ENCODE measurements at places on chromosomes 12 and 14.

GRCh38 chr14:34853041-34853440, 22.1 kb downstream of the BAZ1A start:
- DNase-seq, result no peak

- DNase-seq, result no peak
These were observed 106.4 kb downstream of the SLC8A3 start for GRCh38 chr14:70082394-70082793.

DNA sequence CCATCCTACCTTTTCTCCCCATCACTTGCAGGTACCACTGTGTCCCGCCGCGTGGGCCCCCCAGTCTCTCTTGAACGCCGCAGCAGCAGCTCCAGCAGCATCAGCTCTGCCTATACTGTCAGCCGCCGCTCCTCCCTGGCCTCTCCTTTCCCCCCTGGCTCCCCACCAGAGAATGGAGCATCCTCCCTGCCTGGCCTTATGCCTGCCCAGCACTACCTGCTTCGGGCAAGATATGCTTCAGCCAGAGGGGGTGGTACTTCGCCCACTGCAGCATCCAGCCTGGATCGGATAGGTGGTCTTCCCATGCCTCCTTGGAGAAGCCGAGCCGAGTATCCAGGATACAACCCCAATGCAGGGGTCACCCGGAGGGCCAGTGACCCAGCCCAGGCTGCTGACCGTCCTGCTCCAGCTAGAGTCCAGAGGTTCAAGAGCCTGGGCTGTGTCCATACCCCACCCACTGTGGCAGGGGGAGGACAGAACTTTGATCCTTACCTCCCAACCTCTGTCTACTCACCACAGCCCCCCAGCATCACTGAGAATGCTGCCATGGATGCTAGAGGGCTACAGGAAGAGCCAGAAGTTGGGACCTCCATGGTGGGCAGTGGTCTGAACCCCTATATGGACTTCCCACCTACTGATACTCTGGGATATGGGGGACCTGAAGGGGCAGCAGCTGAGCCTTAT, 9.2 kb downstream of the ARHGAP9 start:
- no peak for DNase-seq

- DNase-seq, result peak; percentile 61
These were observed at the start of gene NOVA1 for GRCh38 chr14:26597589-26598080. NOVA1 (minus strand) TSS chr14:26598033; CDS start chr14:26597436, 597 bp downstream.

GRCh38 chr12:1205512-1206060, 214.6 kb downstream of the ERC1 start:
- no peak for DNase-seq

DNA sequence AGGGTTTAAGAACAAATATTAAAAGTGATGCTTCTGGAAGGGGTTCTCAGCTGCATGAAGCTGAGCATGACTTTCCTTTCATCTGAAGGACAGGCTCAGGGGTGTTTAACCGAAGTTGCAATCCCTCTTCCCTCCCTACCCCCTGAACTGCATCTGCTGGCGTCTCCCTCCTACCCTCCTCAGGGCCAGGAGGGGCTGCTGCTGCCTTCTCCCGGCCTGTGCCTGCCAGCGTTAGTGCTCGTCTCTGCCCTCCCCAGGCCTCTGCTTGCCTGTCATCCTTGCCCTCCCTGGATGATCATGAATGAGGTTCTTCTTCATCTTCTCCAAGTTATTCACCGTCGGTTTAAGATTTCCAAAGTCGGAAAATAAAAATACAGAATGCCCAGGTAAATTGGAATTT, 12.2 kb downstream of the SMOC1 start:
- DNase-seq, result no peak

DNA sequence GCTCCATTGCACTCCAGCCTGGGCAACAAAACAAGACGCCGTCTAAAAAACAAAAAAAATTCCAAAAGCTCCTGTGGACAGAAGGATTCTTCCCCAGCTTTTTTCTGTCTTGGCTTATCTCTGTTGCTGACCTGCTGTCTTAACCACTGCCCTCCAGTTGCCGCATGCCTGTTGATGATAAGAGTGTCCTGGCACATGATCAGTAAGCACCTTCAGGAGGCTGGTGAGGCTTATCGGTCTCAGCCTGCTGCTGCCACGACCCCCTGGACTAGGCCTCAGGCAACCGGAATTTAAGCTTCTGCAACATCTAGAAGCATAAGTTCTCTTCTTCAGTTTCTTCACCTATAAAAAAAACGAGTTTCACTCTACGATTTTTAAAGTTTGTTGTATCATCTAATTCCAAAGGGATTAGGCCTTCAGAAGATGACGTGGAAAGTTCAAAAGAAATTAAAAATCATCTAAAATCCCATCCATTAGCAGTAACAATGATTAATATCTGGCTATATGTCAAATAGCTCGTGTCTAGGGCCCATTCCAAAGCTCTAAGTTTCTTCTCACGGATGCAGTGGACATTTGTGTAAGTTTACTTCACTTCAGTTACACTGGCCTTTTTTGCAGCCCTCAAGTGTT, 46.4 kb downstream of the RESF1 start:
- DNase-seq, result no peak

GRCh38 chr14:101480022-101480746, 81.1 kb upstream of the DIO3 start:
- DNase-seq, result no peak

DNA sequence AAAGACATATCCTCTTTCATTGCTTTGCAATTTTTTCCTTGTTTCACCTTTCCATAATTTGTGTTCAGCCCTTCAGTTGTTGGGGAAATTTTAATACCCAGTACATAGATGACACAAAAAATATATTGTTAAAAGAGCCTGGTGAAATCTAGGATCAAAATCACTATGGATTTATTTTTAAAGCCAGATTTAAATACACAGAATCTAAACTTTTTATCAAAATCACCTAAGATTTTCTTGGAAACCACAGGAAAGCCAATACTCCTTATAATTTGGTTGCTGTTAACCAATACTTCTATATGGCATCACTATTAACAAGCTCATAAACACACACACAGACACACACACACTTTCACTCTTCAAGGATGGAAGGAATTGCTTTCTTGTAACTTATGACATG, at the start of gene TAS2R20:
Gene TAS2R20, minus strand, starts transcription at position 101 of the 400 bp plus-strand sequence. CDS start 429 bp downstream, outside the sequence.
- DNase-seq, result no peak

- DNase-seq, result no peak
These were observed 437.3 kb downstream of the MED13L start for GRCh38 chr12:115840159-115840558.

DNA sequence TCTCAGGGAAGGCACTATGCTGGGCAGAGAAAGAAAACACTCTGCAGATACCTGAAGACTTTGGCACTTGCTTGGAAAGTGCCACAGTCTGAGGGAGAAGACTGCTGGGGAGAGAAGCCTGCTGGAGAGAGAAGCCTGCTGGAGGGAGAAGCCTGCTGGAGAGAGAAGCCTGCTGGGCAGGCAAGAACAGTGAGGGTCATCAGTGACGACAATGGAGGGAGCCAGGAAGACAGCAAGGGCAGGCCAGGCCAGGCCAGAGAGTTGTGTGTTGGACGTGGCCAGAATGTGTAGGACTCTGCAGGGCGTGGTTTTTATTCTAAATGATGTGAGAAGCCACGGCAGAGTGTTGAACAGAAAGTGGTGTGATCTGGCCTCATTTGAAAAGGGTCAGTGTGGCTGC, 185.3 kb upstream of the ABCD2 start:
- DNase-seq, result no peak

GRCh38 chr12:103462675-103463074, 33.1 kb downstream of the C12orf42 start:
- no peak for DNase-seq

GRCh38 chr12:46470036-46470627, 97.6 kb upstream of the SLC38A2 start:
- no peak for DNase-seq

DNA sequence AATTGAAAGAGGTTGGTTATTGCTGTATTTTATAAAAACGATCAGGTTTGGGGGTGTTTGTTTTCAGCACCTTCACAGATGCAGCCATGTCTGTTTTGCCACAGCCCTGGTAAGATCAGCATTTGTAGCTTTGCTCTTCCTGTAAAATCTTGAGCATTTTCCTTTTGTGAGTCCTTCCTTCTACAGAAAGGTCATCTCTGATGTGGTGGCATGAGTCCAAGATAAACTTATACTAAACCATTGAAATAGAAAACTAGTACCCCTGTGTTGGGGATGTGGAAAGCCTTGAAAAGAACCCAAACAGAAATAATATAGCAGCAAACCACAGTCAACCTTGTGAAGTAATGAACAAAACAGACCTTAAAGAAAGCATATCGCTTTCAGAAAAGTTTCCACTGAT, 85.5 kb downstream of the TGFB3 start:
- DNase-seq, result no peak

- no peak for DNase-seq
These were observed 62.0 kb downstream of the NDUFA12 start for GRCh38 chr12:94941440-94941862.

DNA sequence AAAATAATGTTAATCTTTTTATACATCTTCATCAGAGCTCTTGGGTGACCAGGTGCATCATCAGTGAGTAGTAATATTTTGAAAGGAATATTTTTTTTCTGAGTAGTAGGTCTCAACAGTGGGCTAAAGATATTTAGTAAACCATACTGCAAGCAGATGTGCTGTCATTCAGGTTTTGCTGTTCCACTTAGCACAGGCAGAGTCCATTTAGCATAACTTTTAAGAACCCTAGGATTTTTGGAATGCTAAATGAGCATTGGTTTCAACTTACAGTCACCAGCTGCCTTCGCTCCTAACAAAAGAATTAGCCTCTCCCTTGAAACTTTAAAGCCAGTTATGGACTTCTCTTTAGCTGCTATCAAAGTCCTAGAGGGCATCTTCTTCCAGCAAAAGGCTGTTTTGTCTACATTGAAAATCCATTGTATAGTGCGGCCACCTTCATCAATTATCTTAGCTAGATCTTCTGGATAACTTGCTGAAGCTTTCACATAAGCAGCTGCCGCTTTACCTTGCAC, 24.6 kb downstream of the RIMKLB start:
- no peak for DNase-seq

GRCh38 chr14:30291216-30291615, 267.7 kb upstream of the G2E3 start:
- no peak for DNase-seq

GRCh38 chr14:78782551-78782950, 612.4 kb downstream of the NRXN3 start:
- DNase-seq, result no peak

DNA sequence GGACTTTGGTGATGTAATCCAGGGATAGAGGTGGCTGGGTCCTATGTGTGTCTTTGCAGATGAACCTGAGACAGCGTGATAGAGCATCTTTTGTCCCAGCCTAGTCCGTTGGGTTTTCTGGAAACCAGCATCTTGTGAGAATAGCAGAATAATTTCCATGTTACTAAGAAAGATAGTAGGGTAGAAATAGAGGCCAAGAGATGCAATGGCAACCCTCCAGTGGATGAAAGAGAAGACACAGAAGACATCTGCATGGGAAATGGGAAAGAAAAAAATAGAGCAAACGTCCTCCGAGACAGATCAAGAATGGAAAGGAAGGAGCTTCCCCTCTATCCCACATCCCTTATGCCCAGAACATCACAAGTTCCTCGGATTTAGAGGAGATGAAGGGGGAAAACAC, 409.3 kb upstream of the TMEM132C start:
- DNase-seq, result no peak

DNA sequence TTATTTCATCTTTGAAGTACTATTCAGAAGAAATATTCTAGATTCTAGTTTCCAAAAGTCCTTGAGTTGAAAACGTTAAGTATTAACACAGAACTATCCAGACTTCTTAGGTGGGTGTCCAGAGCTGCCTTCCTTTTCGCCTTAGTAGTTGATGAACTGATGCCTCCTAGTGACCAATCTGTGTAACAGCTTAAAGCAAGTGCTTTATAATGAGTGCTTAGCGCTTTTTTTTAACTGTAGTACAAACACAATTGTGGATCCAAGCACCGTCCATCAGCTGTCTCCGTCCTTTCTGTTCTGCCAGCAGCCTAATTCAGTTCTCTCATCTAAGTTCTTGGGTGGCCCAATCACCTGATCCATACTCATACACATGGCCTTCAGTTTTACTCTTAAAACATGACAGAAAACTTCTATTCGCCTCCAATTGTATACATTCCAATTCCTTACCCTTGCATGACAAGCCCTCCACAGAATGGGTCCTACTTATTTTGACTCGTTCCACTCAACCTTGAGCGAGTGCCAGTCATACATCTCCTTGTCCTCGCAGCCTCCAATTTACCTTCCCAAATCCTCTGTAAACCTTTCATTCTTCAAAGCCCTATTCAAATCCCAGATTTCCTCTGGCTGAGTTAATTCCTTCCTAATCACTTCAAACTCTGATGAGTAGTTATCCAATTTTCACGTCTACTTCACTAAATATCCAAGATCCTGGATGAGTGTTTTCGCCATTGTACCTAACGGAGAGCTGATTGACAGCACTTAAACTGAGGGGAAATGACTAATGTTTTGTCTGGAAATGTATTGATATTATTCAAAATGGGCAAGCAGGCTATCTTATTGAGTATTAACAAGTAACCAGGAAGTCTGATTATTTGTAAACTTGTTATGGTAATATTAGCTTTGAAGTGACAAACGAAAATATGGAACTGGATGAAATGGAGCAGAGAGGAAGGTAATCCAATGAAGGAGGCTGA, 5.8 kb upstream of the PHLDA1 start:
- DNase-seq, result peak; percentile 2

DNA sequence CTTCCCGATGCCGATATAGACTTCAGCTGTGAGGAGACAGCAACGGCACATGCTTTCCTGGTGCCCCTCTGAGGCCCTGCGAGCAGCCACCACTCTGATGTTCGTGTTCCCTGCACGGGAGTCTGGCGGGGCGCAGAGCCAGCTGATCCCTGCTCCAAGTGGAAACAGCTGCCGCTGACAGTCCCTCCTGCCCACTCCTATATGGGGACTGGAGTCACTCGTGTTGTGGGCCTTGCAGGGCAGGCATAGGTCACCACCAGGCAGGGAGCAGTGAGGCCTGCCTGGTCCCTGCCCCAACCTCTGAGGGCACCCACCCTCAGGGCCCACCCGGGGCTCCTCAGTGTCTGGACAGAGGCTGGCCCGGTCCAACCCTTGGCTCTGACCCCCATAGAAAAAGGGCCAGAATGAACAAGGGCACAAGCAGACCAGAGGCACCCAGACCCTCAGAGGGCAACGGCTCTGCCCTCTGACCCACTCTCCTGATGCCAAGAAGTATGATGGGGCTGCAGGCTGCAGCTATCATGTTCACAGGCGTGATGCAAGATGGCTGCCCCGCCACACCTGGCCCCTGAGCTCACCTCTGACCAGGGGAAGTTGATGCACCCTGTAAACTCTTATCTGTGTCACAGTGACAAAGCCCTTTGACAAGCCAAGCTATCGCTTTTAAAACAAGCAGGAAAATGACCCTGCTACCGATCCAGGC, 181.6 kb downstream of the CALM1 start:
- no peak for DNase-seq

- no peak for DNase-seq
These were observed 12.3 kb downstream of the KDM2B start for GRCh38 chr12:121568518-121568917.

- DNase-seq, result no peak
These were observed 1133.9 kb downstream of the AACS start for GRCh38 chr12:126198966-126199692.

GRCh38 chr14:76698191-76698590, 63.1 kb upstream of the VASH1 start:
- DNase-seq, result no peak

Measured in nucleus accumbens (tissue), 56 donors.